ENCODE measurements at places on chromosomes 2 and 18.
A peak's percentile ranks its signal among the peaks of the same experiment; 100 is the strongest.

GRCh38 chr2:157995117-157995516 lies 106.6 kb upstream of the UPP2 start:
- no peak for DNase-seq

GRCh38 chr2:173884025-173884802 lies 81.0 kb downstream of the SP3 start:
- no peak for DNase-seq

GRCh38 chr2:59903994-59904544 lies 649.4 kb downstream of the BCL11A start:
- DNase-seq: no peak

DNA sequence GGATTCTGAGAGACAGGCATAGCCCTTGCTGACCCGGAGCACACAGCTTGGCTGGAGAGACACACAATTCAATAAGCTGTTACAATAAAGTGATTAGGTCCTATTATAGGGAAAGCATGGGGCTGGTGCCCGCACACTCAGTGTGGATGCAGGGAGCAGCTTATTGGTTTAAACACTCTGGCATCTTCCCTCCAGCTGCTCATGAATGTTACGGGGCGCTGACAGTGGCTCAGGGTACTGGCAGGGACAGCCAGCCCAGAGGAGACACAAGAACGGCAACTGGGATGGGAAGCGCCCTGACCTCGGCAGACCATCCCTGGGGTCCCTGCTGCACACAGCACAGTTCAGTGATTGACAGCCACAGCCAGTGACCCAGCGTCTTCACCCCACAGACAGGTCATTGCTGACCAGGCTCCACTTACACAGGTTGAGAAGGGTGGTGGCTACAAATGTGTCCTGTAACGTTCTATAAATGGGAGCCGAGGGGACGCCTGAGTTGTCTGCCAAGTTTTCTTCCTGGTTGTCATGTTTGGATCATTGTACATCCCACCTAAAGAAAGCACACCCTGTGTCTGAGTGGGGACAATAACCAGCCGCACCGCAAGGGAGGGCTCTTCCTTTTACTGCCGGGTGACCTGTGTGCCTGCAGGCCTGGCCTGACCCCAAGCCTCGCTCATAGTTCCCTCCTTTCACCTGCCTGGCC lies 60.3 kb downstream of the SH3BP4 start:
- peak; percentile 61 for DNase-seq

DNA sequence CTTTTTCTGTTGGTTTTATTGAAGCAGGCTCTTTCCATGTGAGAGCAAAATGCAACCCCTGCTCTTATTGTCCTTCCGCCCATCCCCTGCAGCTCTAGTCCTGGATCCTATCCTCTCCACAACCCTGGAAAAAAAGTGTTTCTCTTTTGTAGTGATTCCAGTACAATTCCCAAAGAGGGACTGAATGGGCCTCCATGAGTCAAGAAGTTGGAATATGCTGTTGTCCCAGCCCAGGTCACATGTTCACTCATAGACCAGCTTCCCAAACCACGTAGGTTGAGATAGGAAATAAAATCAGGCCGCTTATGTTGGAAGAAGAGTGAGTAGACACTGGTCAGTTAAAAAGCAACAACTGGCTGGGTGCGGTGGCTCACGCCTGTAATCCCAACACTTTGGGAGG lies 39.4 kb downstream of the CPO start:
- no peak for DNase-seq

GRCh38 chr18:66819235-66819634 lies 215.3 kb upstream of the CDH19 start:
- no peak for DNase-seq

DNA sequence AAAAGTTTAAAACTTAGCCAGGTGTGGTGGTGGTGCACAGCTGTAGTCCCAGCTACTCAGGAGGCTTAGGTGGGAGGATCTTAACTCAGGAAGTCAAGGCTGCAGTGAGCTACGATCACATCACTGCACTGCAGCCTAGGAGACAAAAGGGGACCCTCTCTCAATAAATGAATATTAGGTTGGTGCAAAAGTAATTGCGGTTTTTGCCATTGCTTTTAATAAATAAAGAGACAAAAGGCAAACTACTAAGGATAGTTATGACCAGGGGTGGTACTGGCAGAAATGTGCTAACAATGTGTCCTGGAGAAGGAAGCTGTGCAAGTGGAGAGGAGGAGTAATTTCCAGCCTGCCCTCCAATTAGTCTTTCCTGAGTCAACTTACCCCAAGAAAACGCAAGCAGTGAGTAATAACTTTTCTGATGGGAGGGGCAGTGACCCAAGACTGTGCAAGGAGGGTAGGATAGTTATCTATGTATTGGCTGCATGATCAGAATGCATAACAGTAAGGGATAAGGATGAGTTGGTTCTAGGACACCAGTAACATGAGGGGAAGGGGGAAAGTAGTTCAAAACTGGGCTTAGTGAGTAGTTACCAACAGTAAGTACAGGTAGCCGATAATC lies 1.5 kb downstream of the EXOC6B start:
- no peak for DNase-seq

- no peak for DNase-seq
These were observed 1.0 kb downstream of the CYP26B1 start for GRCh38 chr2:72146347-72147302.

GRCh38 chr2:226423498-226423960 lies 376.1 kb downstream of the IRS1 start:
- DNase-seq: peak; percentile 34

- DNase-seq: no peak
These were observed 23.0 kb upstream of the RTTN start for GRCh38 chr18:70228536-70228935.

GRCh38 chr2:26685341-26685740 lies 7.2 kb upstream of the KCNK3 start:
- no peak for DNase-seq

DNA sequence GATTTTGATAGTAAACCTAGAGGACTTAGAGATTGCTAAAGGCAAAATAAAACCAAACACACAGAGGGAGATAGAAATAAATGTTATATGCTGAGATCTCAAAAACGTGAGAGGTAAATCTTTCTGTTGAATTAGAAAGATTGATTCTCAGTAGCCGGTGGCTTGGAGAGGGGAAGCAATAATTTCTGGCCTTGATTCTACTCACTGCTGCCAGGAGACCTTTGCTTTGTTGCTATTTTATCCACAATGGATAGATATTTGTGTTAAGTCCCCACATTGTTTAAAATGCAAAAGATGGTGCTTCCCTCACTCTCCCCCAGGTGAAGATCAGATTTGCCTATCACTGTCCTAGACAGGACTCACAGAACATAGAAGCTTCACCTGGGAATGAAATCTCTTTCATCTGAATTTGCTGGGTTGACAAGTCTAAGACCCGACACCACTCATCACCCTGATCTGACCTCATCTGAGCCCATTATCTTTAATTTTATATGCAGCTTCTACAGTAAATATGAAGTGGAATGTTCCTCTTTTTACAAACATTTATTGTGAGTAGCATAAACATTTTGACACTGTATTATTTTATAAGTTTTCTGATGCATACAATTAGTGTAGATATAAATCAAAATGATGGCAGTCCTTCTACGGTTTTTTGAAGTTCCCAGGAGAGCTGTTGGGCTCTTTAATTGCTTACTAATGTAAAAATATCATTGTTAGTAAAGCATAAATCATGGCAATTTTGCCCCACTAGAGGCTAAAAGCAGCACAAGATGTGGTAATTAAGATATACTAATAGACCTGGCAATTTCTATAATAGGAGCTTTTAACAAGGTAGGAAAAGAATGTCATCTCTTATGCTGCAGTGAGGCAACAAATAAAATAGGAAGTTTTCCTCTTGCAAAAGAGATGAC lies 149.7 kb downstream of the DCC start:
- DNase-seq: no peak

GRCh38 chr2:240303896-240304745 lies 131.3 kb upstream of the GPC1 start:
- peak; percentile 15 for DNase-seq
